ENCODE measurements at places on chromosomes 12 and 14.

GRCh38 chr14:33711811-33712216 lies 239.1 kb downstream of the EGLN3 start:
- DNase-seq = no peak

DNA sequence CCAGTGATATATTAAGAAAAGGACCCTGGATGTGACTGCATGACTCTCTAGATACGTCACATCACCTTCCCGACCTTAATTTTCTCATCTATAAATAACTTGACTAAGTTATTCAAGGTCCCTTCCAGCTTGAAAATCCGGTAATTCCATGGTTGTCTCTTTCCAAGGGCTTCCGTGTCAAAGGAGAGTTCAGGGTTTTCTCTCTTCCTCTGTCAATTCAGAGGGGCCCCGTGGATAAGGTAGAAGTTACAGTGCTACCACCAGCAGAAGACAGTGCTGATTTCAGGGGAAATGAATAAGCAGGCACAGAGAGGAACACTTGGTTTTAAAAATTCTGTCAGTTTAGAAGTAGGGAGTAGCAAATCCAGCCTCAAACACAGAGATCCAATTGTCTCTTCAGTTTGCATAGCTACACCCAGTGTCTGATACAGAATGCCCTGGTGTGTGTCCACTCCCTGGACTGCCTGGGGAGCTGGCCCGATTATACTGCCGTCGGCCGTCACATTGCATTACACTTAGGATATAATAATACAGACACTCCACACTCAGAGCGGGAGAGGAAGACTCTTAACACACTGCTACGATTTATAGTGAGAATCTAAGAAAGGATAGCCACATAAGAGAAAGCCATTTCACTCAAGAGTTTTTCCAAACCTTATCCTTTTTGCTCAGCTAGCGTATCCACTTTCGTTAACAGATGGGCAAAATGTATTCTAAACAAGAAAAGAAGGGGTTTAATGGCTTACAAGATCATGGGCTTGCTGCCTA lies 54.7 kb upstream of the GTF2A1 start:
- DNase-seq = no peak

GRCh38 chr12:117583677-117584225 lies 222.3 kb upstream of the NOS1 start:
- no peak for DNase-seq

GRCh38 chr12:2634471-2634870 lies 160.3 kb upstream of the FKBP4 start:
- DNase-seq = no peak

Data from activated CD4-positive, alpha-beta T cell treated with anti-CD3 and anti-CD28 coated beads, Interleukin-2, amount 50 U/mL, for 24 hours (primary cell).